Lung (tissue), 17 donors: ENCODE measurements at places on chromosomes 7 and 10. TPM values are rescaled to one million over a fixed set of nuclear protein-coding genes. Genes with fewer than 3 reads are reported as not detected.

Gene LIPM
- not detected for total RNA-seq

Gene CFAP43
- 71.6 TPM for total RNA-seq

- H3K27me3 ChIP-seq = no peaks in the 10 kb centered on the region
- no peaks in the 10 kb centered on the region for H3K4me1 ChIP-seq
- no peak for DNase-seq
Observed at GRCh38 chr10:49165821-49166483, 22.2 kb downstream of the TMEM273 start.

- H3K4me3 ChIP-seq = no peak overlapping the region
- H3K4me1 ChIP-seq = no peaks in the 10 kb centered on the region
Observed at GRCh38 chr7:7118822-7119221, 63.5 kb upstream of the C1GALT1 start.

DNA sequence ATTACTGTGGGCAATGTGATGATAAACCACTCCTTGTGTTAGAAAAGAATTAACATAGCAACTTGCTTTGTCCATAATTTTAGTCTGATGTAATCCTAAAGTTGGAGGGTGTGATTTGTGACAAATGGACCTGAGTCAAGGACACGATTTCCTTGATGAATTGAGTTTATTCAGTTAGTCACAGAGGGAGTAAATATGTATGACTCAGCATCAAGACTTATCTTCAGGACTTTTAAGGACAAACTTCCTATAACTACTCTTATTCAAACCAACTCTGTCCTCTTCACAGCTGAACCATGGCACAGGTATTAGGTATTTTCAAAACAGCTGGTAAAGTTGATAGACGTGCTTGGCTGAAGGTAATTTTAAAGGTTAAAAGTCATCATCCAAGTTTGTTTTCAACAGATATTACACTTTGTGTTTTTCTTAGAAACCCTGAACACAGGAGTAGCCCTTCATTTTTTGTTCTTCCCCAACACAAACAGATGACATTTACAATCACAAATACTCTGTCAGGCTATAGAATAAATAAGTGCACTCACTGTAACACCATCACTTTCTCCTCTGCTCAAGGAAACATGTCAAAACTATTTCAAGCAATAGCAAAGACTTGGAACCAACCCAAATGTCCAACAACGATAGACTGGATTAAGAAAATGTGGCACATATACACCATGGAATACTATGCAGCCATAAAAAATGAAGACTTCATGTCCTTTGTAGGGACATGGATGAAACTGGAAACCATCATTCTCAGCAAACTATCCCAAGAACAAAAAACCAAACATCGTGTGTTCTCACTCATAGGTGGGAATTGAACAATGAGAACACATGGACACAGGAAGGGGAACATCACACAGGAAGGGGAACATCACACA, 54.5 kb downstream of the COA1 start:
- no peak for DNase-seq
- H3K4me3 ChIP-seq = no peak overlapping the region
- peak overlapping the region; percentile 60 for H3K27ac ChIP-seq
- H3K4me1 ChIP-seq = no peaks in the 10 kb centered on the region

Gene ZNF467
- 27.2 TPM for total RNA-seq

DNA sequence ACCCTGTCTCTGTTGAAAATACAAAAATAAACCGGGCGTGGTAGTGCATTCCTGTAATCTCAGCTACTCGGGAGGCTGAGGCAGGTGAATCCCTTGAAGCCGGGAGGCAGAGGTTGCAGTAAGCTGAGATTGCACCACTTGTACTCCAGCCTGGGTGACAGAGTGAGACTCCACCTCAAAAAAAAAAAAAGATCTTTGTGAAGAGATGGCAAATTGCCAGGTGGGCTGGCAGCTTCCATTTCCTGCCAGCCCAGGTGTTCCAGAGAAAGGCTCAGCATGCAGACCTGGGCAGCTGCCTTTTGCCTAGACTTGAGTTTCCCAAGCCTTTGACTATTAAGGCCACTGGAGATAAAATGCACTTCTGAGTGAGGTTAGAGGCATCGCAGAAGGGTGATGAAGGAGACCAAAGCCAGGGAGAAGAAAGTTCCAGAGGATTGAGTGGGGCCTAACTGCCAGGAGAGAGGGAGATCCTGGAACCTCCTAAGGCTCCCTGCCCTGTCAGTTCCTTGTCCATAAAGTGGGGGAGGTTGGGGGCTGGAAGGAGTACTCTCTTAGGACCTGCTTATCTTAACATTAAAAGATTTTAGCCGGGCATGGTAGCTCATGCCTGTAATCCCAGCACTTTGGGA, 10.0 kb upstream of the DDIT4 start:
- peak overlapping the region; percentile 27 for H3K27ac ChIP-seq
- H3K4me1 ChIP-seq = peaks cover 44% of the 10 kb centered on the region
- peak; percentile 59 for DNase-seq
- no peaks in the 10 kb centered on the region for H3K27me3 ChIP-seq

Gene ZNF25
- total RNA-seq = 20.1 TPM

Gene AOC1
- 0.92 TPM for total RNA-seq

DNA sequence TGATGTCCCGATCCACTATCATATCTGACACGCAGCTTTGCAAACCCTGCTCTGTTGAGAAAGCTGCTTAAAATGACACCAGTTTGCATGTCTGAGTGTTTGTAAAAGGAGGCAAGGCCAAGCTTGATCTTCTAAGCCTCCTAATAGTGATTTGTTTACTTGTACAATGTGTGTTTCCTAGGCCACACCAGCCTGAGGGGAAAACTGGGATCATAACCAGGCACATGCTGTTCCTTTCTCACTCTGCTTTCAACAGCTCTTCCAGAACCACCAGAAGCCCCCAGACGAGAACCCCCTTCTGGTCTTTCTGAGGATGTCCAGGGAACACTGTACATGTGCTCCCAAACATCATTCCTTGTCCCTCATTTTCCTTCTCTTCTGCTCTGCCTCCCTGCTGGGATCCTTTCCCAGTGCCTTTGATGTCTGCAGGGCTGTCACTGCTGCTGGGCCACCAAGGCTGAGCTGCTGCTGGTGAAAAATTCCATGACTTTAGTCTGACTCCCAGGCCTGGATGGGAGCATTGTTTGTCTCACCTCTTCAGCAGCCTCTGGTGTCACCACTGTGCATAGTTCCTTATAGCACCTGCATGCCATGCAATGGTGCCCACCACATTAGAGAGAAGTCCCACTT, 4.0 kb upstream of the LGI1 start:
- H3K36me3 ChIP-seq = no peaks in the 10 kb centered on the region
- no peak overlapping the region for H3K4me3 ChIP-seq
- no peak for DNase-seq
